ENCODE measurements at places on chromosomes 1 and 21. TPM values are rescaled to one million over a fixed set of nuclear protein-coding genes. Genes with fewer than 3 reads are reported as not detected.

The FNDC10 gene
- 7.4 TPM for total RNA-seq

The TAS1R1 gene
- not detected for total RNA-seq

The NASP gene
- total RNA-seq: 49.8 TPM

The RAB3GAP2 gene
- 39.2 TPM for total RNA-seq

DNA sequence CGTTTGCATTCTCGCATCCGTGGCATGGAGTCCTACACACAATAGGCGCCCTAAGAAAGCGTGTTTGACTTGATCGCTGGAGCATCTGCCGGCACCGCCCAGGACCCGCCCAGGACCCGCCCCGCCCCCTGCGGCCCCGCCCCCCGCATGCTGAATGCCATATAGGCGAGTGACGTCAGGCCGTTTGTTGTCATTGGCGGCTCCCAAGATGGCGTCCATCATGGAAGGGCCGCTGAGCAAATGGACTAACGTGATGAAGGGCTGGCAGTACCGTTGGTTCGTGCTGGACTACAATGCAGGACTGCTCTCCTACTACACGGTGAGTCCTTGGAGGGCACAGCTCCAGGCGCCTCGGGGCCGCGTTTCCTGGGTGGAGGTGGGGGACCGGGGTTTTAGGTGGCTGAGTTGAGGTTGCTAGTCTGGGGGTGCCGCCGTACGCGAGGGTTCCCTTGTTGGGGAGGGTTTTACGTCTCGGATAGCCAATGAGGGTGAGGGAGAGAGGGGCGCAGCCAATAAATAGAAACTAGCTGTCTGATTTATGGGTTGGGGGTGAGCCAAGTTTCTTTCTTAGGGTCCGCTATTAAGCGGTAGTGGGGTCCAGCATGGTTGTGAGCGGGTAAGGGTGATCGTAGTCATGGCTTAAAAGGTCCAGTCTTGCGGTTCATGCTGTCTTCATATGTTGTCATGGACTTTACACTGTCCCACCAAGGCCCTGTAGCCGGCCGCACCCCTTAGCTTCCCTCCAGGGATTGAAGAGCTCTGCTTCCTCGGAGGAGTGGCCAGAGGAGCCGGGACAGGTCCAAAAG, at the start of gene OSBPL9:
TSS of gene OSBPL9 (plus strand) at position 190 of the 806 bp plus-strand sequence. CDS start at position 209, 19 bp downstream.
- peak; percentile 91 for DNase-seq

- DNase-seq: no peak
These were observed 103.3 kb upstream of the KCND3 start for GRCh38 chr1:112092656-112093371.

GRCh38 chr1:167555971-167556714, 2.6 kb upstream of the CREG1 start:
- peak; percentile 75 for DNase-seq

GRCh38 chr1:222167111-222167510, 380.8 kb downstream of the HHIPL2 start:
- no peak for DNase-seq

DNA sequence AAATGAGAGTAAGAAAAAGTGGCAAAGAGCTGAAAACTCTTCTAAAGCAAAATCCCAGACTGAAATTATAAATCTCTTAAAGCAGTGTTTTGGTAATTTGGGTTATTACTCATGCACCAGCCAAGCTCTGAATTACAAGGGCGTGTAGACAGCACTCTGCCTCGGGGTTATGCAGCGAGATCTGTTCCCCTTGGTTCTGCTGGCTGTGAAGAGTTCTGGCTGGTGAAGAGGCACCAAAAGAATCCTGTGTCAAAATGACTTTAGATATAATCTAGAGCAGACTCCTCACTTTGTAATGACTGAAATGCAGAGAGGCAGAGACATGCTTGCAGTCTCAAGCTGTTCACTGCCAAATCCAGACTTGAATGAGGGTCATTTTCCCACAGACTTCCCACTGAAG, 461.8 kb upstream of the CXADR start:
- no peak for DNase-seq

GRCh38 chr1:58576325-58576726, 726 bp downstream of the TACSTD2 start:
- peak; percentile 82 for DNase-seq

DNA sequence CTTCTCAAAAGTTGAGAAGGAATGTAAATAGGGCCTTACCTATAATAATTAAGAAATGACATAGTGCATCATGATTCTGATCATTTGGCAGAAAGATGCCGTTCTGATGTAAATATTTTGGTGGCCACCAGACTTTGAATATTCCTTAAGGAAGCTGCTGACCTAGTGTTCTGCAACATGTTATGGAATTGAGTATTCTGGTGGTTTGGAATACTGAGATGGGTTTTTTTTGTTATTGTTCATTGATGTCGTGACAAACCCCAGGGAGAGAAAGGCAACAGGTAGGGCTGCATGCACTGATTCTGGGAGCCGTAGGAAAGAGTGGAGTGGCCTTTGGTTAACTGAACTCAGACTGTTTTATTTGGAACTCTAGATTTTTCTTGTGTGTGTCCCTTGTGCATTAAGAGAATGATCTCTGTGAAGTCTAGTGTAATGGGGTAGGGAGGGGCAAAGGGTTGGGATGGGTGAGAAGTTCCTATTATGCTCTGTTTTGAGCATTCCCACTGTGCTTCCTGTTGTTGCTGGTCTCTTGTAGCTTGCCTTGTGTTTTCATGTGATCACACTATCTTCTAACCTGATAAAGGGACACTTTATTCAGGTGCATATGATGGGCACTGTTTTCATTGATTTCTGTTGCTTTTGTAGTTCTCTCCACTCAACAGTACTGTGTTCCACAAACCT, 25.0 kb downstream of the ZBTB8B start:
- no peak for DNase-seq

Data from upper lobe of right lung (tissue), 1 donor.